ENCODE measurements at places on chromosomes 13 and 19. TPM values are rescaled to one million over a fixed set of nuclear protein-coding genes. Genes with fewer than 3 reads are reported as not detected.

DNA sequence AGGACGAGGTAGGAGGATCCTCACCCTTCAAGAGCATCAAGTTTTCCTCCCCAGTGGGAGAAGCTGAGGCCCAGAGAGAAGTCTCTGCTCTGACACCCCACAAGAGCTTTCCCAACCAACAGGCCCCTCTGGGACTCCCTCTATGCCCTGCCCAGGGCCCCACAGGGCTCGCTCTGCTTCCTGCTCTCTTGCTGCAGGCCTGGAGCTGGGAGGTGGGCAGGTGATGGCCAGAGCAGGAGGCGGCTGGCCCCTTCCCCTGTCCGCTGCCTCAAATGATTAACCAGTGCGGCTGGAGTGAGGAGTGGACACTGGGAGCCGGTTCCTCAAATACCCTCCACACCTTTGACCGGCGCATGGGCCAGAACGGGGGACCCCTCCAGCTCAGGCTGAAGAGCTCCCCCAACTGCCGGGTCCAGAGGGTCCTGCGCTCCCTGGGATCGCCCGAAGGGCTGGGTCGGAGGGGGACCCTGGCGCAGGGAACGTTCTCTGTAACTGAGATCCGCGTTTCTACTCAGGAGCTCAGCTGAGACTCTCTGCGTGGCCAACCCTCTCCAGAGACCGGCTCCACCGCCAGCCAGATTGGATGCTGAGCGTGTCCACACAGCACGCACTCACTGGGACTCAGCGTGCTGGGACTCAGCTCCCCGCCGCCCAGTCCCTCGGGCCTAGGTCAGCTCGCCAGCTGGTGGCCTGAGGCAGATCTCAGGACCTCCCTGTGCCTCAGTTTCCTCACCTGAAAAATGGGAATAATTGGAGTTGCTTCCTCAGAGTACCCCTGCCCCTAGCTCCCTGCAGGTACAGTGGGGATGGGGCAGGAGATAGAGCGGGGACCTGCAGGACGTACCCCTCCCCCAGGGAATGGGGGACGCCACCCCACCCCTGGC, 6.7 kb upstream of the ONECUT3 start:
- H3K36me3 ChIP-seq, result no peaks in the 10 kb centered on the region
- peaks cover 36% of the 10 kb centered on the region for H3K4me1 ChIP-seq
- no peak for DNase-seq
- H3K27ac ChIP-seq, result no peak overlapping the region

DNA sequence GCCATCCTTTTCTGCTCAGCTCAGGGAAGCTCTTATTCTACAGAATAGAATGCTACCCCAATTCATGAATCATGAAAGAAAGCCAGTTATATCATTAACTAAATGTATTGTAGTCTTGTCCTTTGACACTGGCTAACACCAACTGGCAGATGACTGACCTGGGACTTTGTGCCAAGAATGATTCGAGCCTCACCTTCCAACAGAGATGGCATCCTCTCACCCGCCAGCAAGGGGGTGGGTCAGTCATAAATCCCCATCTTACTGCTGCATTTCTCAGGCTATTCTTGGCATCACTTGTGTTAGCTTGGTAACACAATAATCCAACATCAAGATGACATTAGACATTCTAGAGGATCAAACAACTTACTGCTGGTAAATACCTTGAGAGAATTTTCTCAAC, 1239.8 kb upstream of the MIR17HG start:
- H3K4me3 ChIP-seq, result no peak overlapping the region
- no peaks in the 10 kb centered on the region for H3K27me3 ChIP-seq
- no peaks in the 10 kb centered on the region for H3K4me1 ChIP-seq
- H3K36me3 ChIP-seq, result no peaks in the 10 kb centered on the region
- no peak for DNase-seq

MBD3L2 gene
- not detected for total RNA-seq

CGB7 gene
- not detected for total RNA-seq

- H3K36me3 ChIP-seq, result peaks cover 44% of the 10 kb centered on the region
- H3K27me3 ChIP-seq, result no peaks in the 10 kb centered on the region
- no peak overlapping the region for H3K27ac ChIP-seq
Observed at GRCh38 chr13:46728777-46729176, 68.2 kb downstream of the ESD start.

- H3K27ac ChIP-seq, result peak overlapping the region; percentile 79
- peaks cover 30% of the 10 kb centered on the region for H3K4me1 ChIP-seq
- peaks cover 53% of the 10 kb centered on the region for H3K27me3 ChIP-seq
- H3K4me3 ChIP-seq, result peak overlapping the region; percentile 97
- DNase-seq, result no peak
- no peaks in the 10 kb centered on the region for H3K36me3 ChIP-seq
Observed at GRCh38 chr19:10404888-10405820, 1.8 kb upstream of the CDC37 start.

ENOX1 gene
- 17.6 TPM for total RNA-seq

GRCh38 chr13:27353708-27354107, 70.7 kb upstream of the GTF3A start:
- no peak for DNase-seq
- no peaks in the 10 kb centered on the region for H3K36me3 ChIP-seq
- peak overlapping the region; percentile 69 for H3K27ac ChIP-seq
- no peaks in the 10 kb centered on the region for H3K4me1 ChIP-seq
- H3K27me3 ChIP-seq, result no peaks in the 10 kb centered on the region
- H3K4me3 ChIP-seq, result no peak overlapping the region

ABHD8 gene
- 21.9 TPM for total RNA-seq
